ENCODE measurements at places on chromosomes 4 and X.

- no peak for DNase-seq
Measured at GRCh38 chrX:126339928-126340327, 173.8 kb upstream of the DCAF12L2 start.

GRCh38 chr4:4735136-4735750 lies 124.2 kb upstream of the MSX1 start:
- DNase-seq: no peak

GRCh38 chr4:180528003-180528402 lies 1715.2 kb upstream of the TENM3 start:
- DNase-seq: no peak

DNA sequence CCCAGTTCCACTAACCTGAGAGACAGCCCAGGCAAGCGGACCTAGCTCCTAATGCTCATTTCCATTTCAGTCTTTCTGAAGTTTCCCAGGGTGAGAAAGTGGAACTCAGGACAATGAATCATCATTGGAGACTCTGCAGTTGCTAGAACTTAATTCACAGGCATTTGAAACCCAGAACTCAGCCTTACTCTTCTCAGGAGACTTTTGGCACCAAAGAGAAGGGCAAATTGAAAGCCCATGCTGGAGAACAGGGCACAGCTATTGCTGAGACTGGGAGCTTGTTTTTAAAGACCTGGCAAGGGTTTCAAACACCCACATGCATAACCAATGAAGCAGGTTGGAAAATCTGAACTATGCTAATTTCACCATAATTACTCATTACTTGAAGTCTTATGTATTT lies 36.0 kb downstream of the BST1 start:
- no peak for DNase-seq

DNA sequence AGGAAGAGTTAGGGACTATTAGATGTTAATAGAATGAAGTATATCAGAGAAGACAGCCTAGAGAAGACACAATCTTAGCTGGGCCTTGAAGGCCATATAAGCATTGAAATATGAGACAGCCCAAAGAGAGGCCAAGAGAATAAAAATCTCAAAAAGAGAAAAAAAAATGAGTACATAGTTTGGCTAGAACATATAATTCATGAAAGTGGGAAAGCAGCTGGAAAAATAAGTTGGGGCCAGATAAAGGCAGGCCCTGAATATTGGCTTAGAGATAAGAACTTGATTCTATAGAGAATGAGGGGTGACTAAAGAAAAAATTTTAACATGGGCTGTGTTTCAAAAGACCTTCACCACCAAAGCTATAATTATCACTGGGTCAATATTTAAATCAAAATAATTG lies 7.4 kb upstream of the UTP3 start:
- no peak for DNase-seq

DNA sequence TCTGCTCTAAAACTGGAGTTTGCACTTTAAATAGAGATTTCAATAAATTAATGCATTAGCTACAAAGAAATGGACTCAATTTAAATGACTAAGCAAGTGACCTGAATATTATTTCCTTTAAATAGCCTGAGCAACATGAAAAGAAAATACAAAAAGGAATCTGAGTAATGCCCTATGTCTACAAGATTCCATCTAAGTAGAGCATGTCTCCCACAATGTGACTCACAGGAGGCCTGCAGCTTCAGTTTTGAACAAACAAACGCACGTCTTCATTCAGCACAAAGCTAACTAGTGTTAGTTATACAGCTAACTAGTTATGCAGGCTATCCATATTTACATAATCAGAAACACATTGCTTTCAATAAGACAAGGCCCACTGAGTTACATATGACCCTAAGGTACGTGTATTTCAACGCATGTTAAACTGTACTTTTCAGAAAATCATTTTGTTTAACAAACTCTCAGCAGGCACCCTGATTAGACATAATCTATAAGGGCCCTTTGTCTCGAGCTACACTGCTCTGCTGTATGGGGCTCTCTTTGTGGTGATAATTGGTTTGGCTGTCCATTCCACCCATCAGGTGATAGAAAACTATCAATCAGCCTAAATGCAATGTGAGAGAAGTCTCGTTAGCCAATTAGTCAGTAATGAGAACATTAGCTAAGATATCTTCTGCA lies 116.5 kb downstream of the MAML3 start:
- no peak for DNase-seq

GRCh38 chr4:86685401-86685800 lies 91.3 kb downstream of the PTPN13 start:
- DNase-seq: no peak

DNA sequence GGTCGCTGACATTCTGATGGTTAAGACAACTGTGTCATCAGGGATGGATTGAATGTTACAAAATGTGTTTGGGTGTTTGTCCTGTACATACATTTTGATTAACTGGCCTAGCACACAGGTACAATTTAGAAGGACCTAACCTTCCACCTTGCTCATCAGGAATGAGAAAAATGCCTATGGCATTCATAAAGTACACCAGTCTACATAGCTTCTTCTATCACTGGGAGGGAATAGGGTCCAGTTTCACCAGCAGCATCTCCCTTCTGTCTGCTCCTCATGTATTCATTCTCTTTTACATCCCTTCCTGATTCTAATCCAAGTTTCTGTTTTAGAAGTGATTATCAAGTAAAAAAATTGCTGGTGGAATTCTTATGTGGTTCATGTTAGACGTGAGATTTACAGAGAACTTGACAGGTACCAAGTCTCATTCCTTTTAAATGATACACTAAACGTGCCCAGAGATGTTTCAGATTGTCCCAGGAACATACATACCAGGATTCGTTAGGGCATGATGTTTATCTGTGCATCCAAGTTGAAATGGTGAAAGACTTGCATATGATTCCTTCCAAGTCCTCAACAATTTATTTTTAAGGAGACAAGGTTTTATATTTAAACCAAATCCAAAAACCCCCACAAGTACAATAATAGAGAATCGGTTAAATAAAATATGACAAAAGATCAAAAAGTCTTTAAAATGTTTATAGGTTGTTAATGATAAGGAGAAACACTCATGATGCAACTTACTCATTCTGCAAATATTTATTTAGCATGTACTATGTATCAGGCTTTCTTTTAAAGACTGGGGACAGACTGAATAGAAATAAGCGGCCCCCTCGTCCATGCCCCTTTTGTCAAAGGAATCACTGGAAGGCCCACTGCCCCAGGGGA lies 359.1 kb downstream of the ZNF674 start:
- no peak for DNase-seq

GRCh38 chrX:38726612-38727011 lies 74.6 kb upstream of the MID1IP1 start:
- no peak for DNase-seq

- DNase-seq: no peak
Measured at GRCh38 chrX:43269201-43269600, 386.9 kb upstream of the MAOA start.

GRCh38 chr4:116636917-116637316 lies 448.5 kb downstream of the TRAM1L1 start:
- DNase-seq: no peak

- no peak for DNase-seq
Measured at GRCh38 chr4:47278631-47279030, 184.9 kb downstream of the COMMD8 start.

DNA sequence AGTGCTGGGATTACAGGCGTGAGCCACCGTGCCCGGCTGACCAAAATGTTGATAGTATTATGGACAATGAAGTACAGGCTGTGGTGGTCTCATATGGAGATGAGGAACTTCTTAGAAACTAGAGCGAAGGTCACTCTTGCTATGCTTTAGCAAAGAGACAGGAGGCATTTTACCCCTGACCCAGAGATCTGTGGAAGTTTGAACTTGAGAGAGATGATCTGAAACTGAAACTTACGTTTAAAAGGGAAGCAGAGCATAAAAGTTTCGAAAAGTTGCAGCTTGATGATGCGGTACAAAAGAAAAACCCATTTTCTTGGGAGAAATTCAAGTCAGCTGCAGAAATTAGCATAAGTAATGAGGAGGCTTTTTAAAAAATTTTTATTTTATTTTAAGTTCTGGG lies 8.5 kb upstream of the CTAG2 start:
- no peak for DNase-seq

GRCh38 chr4:84852081-84852480 lies 114.4 kb downstream of the WDFY3 start:
- no peak for DNase-seq

- DNase-seq: no peak
Measured at GRCh38 chrX:142002471-142002870, 98.8 kb downstream of the MAGEC1 start.

GRCh38 chr4:113952452-113953029 lies 26.9 kb downstream of the ARSJ start:
- no peak for DNase-seq

DNA sequence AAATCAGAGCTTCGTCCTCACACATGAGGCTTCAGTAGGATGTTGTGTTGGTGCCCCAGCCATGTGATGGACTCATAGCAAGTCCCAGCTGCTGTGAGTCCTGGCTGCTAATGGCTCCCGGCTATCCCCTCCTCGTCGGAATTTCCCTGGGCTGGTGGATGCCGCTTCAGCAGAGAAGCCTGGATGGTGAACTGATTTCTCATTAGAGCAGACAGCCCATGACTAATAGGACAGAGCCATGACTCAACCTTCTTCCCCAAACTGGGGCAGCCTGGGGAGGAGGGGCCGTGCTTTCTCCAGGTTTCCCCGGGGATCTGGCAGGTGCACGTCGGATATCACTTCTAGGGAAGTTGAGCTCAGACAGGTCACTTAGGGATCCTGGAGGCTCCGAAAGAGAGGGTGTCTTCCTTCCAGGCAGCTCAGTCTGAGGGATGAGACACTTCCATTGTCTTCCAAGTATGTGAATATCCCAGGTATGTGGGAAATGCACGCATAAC lies 112.7 kb downstream of the ASMT start:
- no peak for DNase-seq

- no peak for DNase-seq
Measured at GRCh38 chr4:84403656-84404055, 95.4 kb downstream of the NKX6-1 start.

DNA sequence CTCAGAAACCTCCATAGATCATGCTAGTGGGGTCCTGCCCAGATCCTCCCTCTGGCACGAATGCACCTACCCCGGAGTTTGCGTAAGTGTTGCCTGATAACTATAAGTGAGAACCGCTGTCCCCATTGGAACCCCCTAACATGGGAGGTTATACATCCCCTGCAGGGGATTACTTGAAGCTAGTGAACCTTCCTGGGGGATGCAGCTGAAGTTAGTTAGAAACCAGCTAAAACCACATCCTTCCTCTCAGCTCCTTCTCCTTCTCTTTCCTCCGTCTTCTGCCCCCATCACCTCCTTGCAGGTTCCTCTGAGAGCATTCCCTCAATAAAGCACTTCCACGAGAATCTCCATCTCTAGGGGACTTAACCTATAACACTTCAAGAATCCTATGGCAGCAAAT lies 95.0 kb downstream of the ZNF827 start:
- no peak for DNase-seq

Measured in cortex of kidney (tissue), 1 donor.